ENCODE measurements at places on chromosomes 5 and 9. TPM values are rescaled to one million over a fixed set of nuclear protein-coding genes. Genes with fewer than 3 reads are reported as not detected.

The C9orf40 gene
- 10.8 TPM for total RNA-seq

The LTC4S gene
- 9.7 TPM for total RNA-seq

The NDST1 gene
- 94.3 TPM for total RNA-seq

The FAM78A gene
- 1.3 TPM for total RNA-seq

The ORM2 gene
- not detected for total RNA-seq

The MOB3B gene
- 4.4 TPM for total RNA-seq

The CD72 gene
- total RNA-seq: 4.1 TPM

- no peaks in the 10 kb centered on the region for H3K36me3 ChIP-seq
- H3K27ac ChIP-seq: no peak overlapping the region
- no peak for DNase-seq
- peaks cover 4% of the 10 kb centered on the region for H3K4me1 ChIP-seq
- no peak overlapping the region for H3K4me3 ChIP-seq
Observed at GRCh38 chr5:131226899-131227298, 37.0 kb upstream of the CDC42SE2 start.

- DNase-seq: no peak
- H3K36me3 ChIP-seq: no peaks in the 10 kb centered on the region
- H3K4me3 ChIP-seq: no peak overlapping the region
- H3K27me3 ChIP-seq: no peaks in the 10 kb centered on the region
Observed at GRCh38 chr5:43642428-43642827, 39.4 kb downstream of the NNT start.

- peaks cover 26% of the 10 kb centered on the region for H3K4me1 ChIP-seq
- H3K27me3 ChIP-seq: no peaks in the 10 kb centered on the region
- no peaks in the 10 kb centered on the region for H3K36me3 ChIP-seq
- H3K27ac ChIP-seq: no peak overlapping the region
- peak overlapping the region; percentile 62 for H3K4me3 ChIP-seq
Observed at GRCh38 chr5:148808864-148809642, 17.4 kb upstream of the ADRB2 start.

DNA sequence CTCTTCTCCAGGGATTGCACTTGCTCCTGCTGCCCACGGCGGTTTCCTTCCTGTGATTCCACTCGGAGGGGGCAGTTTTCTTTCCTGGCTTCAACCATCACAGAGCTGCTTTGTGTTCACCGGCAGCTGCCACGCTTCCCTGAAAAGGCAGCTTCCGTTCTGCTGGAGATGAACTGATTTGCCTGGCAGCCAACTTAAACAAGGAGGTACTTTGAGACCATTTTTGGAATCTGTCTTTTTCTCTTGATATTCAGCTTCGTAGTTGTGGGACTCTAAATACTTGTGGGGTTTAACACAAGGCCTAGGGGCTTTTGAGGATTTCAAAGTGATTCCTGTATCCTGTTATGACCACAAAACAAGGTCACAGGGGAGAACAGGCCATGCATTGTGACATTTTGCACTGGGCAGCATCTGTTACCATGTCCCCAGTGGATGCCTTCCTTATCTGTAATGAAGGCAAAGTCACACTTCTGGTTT, 192.0 kb downstream of the MTRR start:
- peaks cover 81% of the 10 kb centered on the region for H3K27me3 ChIP-seq
- H3K4me1 ChIP-seq: no peaks in the 10 kb centered on the region
- H3K4me3 ChIP-seq: no peak overlapping the region
- no peak for DNase-seq
- H3K27ac ChIP-seq: no peak overlapping the region
- no peaks in the 10 kb centered on the region for H3K36me3 ChIP-seq

- no peak for DNase-seq
- no peak overlapping the region for H3K4me3 ChIP-seq
- no peaks in the 10 kb centered on the region for H3K4me1 ChIP-seq
- no peaks in the 10 kb centered on the region for H3K27me3 ChIP-seq
Observed at GRCh38 chr9:96510258-96510657, 60.3 kb downstream of the HABP4 start.

GRCh38 chr5:102578362-102578761, 79.6 kb upstream of the SLCO6A1 start:
- DNase-seq: no peak
- no peak overlapping the region for H3K4me3 ChIP-seq
- no peaks in the 10 kb centered on the region for H3K27me3 ChIP-seq
- H3K4me1 ChIP-seq: no peaks in the 10 kb centered on the region
- H3K27ac ChIP-seq: no peak overlapping the region

DNA sequence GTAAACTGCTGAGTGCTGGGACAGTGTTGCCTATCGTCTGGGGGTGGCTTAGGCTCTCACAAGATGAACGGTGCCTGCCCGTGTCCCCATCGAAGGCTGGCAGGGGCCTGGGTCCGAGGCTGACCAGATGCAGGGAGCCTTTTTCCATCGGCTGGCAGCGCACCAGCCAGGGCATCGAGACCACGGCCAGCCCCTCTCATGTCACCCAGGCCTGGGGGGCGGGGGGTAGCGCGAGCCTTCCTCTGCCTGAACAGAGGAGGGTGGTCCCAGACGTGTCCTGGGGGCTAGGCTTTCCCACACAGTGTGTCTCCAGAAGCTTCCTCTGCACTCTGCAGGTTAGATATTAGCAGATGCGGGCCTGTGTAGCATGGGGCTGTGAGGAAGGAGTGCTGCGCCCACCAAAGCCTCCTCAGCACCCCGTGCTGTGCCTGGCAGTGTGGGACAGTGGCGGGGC, 17.3 kb downstream of the FGD3 start:
- no peak for DNase-seq
- H3K4me1 ChIP-seq: peaks cover 9% of the 10 kb centered on the region
- no peak overlapping the region for H3K27ac ChIP-seq
- H3K36me3 ChIP-seq: no peaks in the 10 kb centered on the region
- H3K27me3 ChIP-seq: no peaks in the 10 kb centered on the region

- H3K36me3 ChIP-seq: no peaks in the 10 kb centered on the region
- no peak overlapping the region for H3K4me3 ChIP-seq
- no peak overlapping the region for H3K27ac ChIP-seq
- no peaks in the 10 kb centered on the region for H3K27me3 ChIP-seq
- no peak for DNase-seq
- no peaks in the 10 kb centered on the region for H3K4me1 ChIP-seq
Observed at GRCh38 chr9:31536471-31536870, 848.0 kb upstream of the ACO1 start.

- DNase-seq: no peak
- H3K4me1 ChIP-seq: no peaks in the 10 kb centered on the region
- H3K27ac ChIP-seq: no peak overlapping the region
- no peaks in the 10 kb centered on the region for H3K36me3 ChIP-seq
- no peak overlapping the region for H3K4me3 ChIP-seq
Observed at GRCh38 chr5:44495280-44495679, 106.1 kb upstream of the FGF10 start.

GRCh38 chr9:98558575-98558974, 150.2 kb downstream of the GABBR2 start:
- H3K4me3 ChIP-seq: no peak overlapping the region
- no peaks in the 10 kb centered on the region for H3K27me3 ChIP-seq
- no peak overlapping the region for H3K27ac ChIP-seq
- 0 out of 2 replicates have a peak, but pooled peaks cover 5% of the 10 kb centered on the region for H3K4me1 ChIP-seq
- DNase-seq: no peak

DNA sequence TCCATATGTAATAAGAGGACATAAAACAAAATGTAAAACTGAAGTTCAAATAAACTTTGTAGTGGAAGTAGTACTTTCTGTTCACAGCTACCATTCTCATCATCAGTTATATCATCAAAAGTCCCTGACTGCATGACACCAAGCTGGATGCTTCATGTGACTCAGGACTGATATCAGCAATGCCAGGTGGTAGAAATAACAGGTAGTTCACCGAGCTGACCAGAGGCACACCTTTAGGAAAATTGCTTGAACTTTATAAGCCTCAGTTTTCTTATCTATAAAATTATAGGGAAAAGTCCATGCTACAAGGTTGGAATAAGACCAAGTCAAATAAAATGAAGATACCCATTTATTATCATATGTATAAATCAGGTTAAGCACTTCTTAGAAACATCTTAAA, 124.9 kb upstream of the PTGER4 start:
- H3K36me3 ChIP-seq: no peaks in the 10 kb centered on the region
- no peak overlapping the region for H3K4me3 ChIP-seq
- H3K4me1 ChIP-seq: peaks cover 27% of the 10 kb centered on the region
- H3K27ac ChIP-seq: no peak overlapping the region
- DNase-seq: no peak
- H3K27me3 ChIP-seq: no peaks in the 10 kb centered on the region

GRCh38 chr5:142246258-142246657, 78.6 kb downstream of the SPRY4 start:
- no peak overlapping the region for H3K27ac ChIP-seq
- no peaks in the 10 kb centered on the region for H3K27me3 ChIP-seq
- no peak for DNase-seq
- no peaks in the 10 kb centered on the region for H3K36me3 ChIP-seq
- H3K4me3 ChIP-seq: no peak overlapping the region

GRCh38 chr9:99296291-99296951, 74.3 kb downstream of the SEC61B start:
- no peak for DNase-seq
- H3K4me3 ChIP-seq: no peak overlapping the region
- H3K36me3 ChIP-seq: no peaks in the 10 kb centered on the region

DNA sequence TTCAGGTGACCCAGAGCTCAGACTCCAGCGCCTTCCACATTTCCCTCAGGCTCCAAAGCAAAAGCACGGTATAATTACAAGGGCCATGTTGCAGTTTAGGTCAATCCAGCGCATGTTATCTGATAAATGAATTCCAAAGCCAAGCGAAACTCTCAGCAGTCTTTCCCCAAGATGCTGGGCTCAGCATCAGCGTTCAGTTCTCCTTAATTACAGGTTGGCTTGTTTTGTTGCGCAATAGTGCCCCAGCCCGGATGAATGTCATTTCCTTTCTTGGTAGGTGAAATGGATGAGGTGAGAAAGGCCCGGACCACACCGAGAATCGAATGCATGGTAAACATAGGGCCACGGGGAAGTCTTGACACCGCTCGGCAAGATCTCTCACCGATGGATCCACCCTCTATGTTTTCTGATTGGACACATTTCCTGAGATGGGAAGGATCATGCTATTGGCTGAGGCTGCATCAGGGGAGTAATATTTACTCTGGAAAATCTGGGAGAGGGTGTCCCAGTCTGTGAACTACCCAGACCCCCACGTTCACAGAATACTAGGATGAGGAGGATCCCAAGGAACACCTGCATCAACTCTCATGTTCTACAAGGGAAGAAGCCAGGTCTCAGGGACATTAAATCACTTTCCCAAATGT, 221.2 kb upstream of the ANKRD55 start:
- no peaks in the 10 kb centered on the region for H3K4me1 ChIP-seq
- no peaks in the 10 kb centered on the region for H3K36me3 ChIP-seq

DNA sequence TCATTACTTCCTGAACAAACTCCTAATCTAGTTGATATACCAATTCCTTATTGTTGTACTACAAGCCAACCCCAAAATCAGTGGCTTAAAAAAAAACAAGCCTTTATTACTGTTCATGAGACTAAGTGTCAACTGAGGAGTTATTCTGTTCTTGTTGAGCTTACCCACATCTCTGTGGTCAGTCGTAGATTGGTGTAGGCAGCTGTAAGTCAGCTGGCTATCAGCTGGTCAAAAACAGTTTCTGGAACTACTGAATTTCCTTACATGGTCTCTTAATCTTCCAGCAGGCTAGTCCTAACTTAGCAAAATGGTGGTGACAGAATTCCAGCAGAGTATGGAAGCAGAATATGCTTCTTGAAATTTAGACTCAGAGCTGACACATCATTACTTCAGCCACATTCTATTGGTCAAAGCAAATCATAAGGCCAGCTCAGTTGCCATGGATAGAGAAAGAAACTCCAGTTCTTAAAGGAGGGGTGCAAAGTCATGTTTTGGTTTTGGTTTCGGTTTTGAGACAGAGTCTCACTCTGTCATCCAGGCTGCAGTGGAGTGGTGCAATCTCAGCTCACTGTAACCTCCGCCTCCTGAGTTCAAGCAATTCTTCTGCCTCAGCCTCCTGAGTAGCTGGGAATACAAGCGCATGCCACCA, 386.1 kb upstream of the MPDZ start:
- H3K27ac ChIP-seq: no peak overlapping the region
- no peaks in the 10 kb centered on the region for H3K27me3 ChIP-seq
- H3K4me1 ChIP-seq: no peaks in the 10 kb centered on the region

- H3K4me3 ChIP-seq: no peak overlapping the region
- no peaks in the 10 kb centered on the region for H3K36me3 ChIP-seq
- peaks cover 28% of the 10 kb centered on the region for H3K4me1 ChIP-seq
- H3K27me3 ChIP-seq: no peaks in the 10 kb centered on the region
Observed at GRCh38 chr9:107713470-107713869, 223.9 kb upstream of the KLF4 start.

GRCh38 chr9:108245331-108245730, 610.5 kb downstream of the ACTL7B start:
- H3K36me3 ChIP-seq: no peaks in the 10 kb centered on the region
- no peak for DNase-seq
- H3K27ac ChIP-seq: no peak overlapping the region
- H3K4me3 ChIP-seq: no peak overlapping the region
- no peaks in the 10 kb centered on the region for H3K4me1 ChIP-seq

GRCh38 chr5:97628807-97629206, 445.8 kb upstream of the RIOK2 start:
- no peaks in the 10 kb centered on the region for H3K36me3 ChIP-seq
- no peak for DNase-seq
- H3K27me3 ChIP-seq: no peaks in the 10 kb centered on the region
- no peaks in the 10 kb centered on the region for H3K4me1 ChIP-seq

DNA sequence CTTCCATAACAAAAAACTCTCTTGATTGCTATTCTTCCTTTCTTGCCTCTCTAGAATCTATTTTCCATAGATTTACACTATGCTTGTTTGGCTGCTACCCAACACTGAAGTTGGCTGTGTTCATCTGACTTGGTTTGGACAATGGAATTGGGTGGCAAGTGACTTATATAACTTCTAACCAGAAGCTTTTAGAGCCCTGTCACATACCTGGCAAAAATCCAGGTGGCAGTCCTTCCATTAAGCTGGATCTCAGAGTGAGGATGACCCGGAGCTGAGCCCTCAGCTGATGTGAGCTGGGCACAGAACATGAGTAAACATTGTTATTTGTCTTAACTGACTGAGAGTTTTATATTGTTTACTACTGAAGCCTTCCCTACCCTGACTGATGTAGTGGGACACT, 225.7 kb downstream of the TLR4 start:
- no peaks in the 10 kb centered on the region for H3K4me1 ChIP-seq
- H3K27ac ChIP-seq: no peak overlapping the region
- H3K36me3 ChIP-seq: no peaks in the 10 kb centered on the region
- H3K4me3 ChIP-seq: no peak overlapping the region
- H3K27me3 ChIP-seq: no peaks in the 10 kb centered on the region

DNA sequence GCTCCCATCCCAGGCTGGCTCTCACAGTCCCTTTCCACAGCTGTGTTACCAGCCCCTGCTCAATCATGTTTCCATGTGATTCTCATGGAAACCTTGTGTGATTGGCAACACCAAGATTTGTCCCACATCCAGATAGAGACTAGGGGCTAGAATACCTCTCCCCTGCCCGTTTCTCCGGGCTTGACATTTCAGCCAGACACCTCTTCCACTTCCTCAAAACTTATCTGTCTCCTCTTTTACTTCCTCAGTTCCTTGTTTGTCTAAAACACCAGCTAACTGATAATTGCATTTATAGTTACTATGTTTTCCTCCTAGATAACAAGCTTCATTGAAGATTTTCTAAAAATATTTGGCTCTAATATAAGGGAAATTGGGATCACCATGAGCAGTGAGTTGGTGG, 16.6 kb upstream of the KCNMB1 start:
- no peaks in the 10 kb centered on the region for H3K4me1 ChIP-seq
- no peak overlapping the region for H3K4me3 ChIP-seq
- H3K27ac ChIP-seq: no peak overlapping the region
- H3K27me3 ChIP-seq: no peaks in the 10 kb centered on the region
- no peaks in the 10 kb centered on the region for H3K36me3 ChIP-seq
